ENCODE measurements at places on chromosomes 3 and 15.

GRCh38 chr3:46578973-46579755 lies 13.1 kb upstream of the LRRC2 start:
- DNase-seq = no peak

DNA sequence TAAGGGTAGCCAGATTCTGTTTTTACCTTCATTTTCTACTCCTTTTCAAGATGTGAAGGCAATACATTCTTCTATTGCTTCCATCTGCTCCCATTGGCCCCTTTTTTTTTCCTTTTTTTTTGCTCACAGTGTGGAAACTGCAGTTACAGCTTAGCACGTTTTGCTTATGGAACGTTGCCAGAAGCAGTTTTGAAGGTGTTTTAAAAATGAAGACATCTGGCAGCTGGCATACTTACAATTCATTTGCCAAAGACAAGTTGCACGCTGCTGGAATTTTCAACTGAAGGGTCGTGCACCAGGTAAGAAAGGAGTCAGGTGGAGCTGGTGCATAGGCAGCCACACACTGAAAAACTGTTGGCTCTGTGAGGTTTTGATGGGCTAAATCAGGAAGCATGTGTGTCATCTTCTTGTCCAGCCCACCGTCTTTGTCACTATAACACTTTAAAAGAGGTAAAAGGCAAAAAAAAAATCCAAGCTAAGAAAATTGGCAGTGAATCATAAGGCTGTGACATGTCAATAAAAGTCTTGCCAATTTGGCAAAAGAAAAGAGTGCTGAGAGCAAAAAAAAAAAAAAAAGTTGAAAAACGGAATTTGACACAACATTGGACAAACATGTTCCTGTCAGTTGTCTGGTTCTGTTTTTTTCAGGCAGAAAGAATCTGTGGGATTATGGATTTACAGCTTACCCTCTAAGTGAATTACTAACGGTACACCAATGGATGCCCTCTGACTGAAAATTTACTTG lies 225.4 kb upstream of the SOX2 start:
- DNase-seq = no peak

DNA sequence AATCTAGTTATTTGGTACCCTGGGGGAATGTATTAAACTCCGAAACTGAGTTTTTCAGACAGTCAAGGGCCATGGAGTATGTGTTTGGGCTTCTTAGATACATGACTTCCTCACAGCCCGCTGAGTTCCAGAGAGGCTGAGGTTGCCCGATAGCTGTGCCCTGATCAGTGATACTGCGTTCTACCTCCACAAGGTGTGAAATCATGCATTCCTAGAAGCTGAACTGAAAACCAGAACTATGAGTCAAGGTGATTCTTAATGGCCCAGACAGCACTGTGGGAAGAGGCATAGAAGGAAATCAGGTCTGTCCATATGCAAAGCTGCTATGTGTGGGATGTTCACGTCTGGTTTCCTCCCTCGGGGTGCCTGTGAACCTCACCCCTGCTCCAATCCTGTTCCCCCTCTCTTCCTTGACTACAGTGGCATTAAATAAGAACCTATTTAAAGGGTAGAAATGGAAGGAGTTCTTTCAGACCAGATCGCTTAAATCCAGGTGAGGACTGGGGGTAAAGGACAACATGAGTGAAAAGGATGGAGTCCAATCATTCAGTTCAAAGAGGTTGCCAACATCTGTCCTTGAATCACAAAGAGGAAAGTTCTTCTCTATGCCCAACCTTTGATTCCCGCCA lies 74.3 kb downstream of the MYO1E start:
- DNase-seq = no peak

DNA sequence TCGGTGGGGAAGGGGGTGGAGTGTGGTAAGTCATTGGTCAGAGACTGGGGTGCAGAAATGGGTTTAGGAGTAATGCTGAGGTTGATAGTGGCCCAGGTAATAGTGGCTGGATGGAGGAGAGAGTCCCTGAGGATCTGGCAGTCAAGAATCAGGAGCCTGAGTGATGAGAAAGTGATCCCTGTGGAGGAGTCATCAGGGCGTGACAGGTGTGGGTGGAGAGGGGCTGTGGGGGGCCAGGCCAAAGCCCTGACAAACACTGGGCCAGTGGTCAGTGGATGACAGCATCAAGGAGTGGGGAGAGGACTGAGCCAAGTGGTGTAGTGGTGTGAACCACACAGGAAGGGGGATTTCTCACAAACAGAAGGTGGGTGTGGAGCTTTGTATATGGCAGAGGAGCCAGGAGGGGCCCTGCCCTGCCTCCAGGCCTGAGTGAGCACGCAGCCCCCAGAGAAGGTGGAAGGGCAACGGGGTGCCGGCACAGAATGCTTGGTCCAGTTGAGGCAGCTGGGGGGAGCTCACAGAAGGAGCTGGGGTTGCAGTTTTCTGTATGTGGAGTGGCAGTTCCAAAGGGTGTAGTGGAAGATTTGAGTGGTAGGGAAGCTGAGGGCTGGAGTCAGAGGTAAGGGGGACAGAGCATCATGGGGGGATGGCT lies 77.1 kb downstream of the SPSB4 start:
- DNase-seq = no peak
